ENCODE measurements at places on chromosomes 4 and X. TPM values are rescaled to one million over a fixed set of nuclear protein-coding genes. Genes with fewer than 3 reads are reported as not detected.

DNA sequence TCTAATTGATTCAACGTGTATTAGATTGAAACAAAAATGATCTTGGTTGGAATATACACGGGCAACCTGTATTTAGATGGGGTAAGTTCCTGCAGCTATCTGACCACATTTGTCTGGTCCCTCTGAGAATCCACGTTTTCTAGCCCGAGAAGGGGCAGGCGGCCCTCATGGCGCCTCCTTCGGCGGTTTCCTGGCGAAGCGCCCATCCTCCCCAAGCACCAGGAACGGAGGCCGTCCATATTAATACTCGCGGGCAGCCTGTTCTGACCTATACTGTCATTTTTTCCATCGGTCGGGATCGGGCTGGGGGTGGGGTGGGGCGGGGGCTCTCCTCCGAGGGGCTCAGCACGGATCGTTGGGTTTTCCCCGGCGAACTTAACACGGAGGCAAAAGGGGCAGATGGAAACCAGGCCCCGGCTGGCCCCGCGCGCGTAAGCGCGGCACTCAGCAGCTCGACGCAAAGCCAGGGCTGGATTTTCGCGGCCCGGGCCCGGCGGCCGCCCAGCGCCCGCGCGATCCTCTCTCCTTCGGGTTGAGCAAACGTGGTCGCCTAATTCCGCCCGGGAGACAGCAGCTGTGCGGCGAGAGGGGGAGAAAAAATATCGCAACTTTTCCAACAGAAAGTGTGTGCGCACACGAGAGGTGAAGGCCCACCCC, 77.2 kb upstream of the BCOR start:
- H3K4me1 ChIP-seq: no peaks in the 10 kb centered on the region
- H3K36me3 ChIP-seq: no peaks in the 10 kb centered on the region
- H3K27ac ChIP-seq: peak overlapping the region; percentile 91
- DNase-seq: no peak
- peak overlapping the region; percentile 37 for H3K4me3 ChIP-seq

RBM3 gene
- total RNA-seq: 155 TPM

AWAT2 gene
- not detected for total RNA-seq

STOX2 gene
- 14.9 TPM for total RNA-seq

GRCh38 chrX:9656277-9656676, 109.4 kb downstream of the GPR143 start:
- H3K4me1 ChIP-seq: no peaks in the 10 kb centered on the region
- H3K36me3 ChIP-seq: no peaks in the 10 kb centered on the region
- H3K27me3 ChIP-seq: no peaks in the 10 kb centered on the region
- no peak for DNase-seq
- H3K4me3 ChIP-seq: no peak overlapping the region

EBP gene
- 37.8 TPM for total RNA-seq

NDNF gene
- 5.2 TPM for total RNA-seq

DNA sequence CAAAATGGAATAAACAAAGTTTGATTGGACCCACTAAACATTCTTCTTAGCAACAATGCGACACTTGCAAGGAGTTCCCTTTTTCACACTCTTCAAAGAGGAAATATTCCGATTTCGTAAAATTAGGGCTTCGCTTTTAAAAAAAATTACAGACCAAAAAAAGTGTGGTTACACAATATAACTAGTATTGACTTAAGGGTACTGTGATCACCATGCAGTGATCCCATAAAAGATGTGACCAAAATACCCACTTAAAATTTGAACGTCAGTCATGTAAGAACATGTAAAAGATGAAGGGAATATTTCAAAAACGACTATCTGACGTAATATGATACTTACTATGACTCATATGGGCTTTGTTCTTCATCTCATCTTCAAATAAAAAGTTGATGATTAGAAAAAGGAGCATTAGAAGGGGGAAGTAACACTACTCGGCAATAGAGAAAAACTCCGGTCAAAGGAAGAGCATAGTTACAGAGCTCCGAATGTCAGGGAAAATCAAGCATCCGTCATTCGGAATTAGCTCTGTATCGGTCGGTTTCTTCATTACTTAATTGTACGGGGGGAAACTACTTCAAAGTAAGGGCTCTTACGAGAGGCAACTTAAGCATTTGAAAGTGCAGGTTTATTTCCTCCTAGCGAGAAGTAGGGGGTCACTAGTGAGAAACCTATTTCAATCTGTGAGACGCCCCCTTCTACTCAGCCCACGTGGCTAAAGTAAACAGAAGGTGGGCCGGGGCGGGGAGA, 1.3 kb upstream of the TET2 start:
- DNase-seq: no peak
- no peaks in the 10 kb centered on the region for H3K36me3 ChIP-seq
- no peaks in the 10 kb centered on the region for H3K4me1 ChIP-seq
- no peaks in the 10 kb centered on the region for H3K27me3 ChIP-seq

DNA sequence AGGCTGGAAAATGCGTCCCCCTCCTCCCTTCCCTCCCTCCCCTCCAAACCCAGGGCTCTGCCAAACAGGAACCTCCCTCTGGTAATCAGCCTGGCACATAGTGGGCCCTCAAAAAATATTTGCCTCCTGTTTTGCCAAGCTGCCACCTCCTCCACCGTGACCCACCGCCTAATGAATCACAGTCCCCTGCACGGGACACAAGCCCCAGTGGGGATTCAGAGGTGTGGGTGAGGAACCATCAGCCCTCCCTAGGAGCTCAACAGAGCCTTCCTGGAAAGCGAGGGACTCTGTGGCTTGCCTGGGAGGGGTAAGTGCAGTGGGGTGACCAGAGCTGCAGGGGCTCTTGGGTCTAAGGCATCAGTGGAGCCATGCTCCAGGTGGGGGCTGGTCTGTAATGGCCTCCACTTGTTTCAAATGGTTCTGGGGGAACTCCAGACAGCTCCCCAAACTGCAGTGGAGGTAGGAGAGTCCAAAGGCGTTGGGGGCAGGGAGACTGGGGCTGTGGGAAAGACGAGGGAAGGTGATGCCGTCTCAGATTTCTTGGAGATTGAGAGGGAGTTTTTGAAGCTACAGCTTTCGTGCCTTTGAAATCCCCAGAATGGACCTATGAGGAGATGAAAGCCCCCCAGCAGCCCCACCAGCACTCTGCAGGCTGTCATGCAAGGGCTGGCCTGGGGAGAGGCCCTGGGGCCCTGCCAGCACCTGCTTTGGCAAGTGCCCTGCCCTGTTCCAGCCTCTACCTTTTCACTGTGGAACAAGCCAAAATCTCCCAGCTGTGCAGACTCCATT, 1.0 kb upstream of the PPP2R2C start:
- no peak for DNase-seq
- H3K4me1 ChIP-seq: no peaks in the 10 kb centered on the region
- no peaks in the 10 kb centered on the region for H3K27me3 ChIP-seq
- H3K4me3 ChIP-seq: no peak overlapping the region

CTAG1A gene
- 11.8 TPM for total RNA-seq

- no peaks in the 10 kb centered on the region for H3K4me1 ChIP-seq
- no peak overlapping the region for H3K4me3 ChIP-seq
- H3K27me3 ChIP-seq: no peaks in the 10 kb centered on the region
Measured at GRCh38 chr4:27947302-27947701, 1086.7 kb downstream of the STIM2 start.

ABCG2 gene
- 15.3 TPM for total RNA-seq
